ENCODE measurements at places on chromosomes 2 and 18. TPM values are rescaled to one million over a fixed set of nuclear protein-coding genes. Genes with fewer than 3 reads are reported as not detected.

The STAT4 gene
- total RNA-seq, result 0.46 TPM

The ALLC gene
- not detected for total RNA-seq

The DCDC2C gene
- total RNA-seq, result not detected

The DSG2 gene
- not detected for total RNA-seq

The IL36G gene
- total RNA-seq, result not detected

The NTSR2 gene
- total RNA-seq, result not detected

The ST8SIA5 gene
- total RNA-seq, result 0.62 TPM

All from endothelial cell of umbilical vein (primary cell).